COLO829 (cell line): ENCODE measurements at places on chromosomes 1 and 21.

DNA sequence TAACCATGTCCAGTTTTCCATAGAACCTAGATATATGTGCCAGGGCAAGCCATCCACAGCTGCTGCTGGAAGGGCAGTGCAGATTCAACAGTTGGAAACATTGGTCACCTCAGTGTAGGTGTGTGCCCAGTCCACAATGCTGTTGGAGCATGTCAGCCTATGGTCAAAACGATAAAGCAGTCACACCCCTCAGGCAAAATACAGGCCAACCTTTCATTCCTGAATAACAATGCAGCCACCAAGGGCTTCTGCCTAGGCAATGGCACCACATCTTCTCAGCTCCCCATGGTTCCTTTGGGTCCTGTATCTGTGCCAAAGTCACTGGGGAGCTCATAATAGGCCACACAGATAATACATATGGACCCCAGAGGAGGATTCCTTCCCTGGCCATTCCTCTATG, 15.1 kb upstream of the TBX19 start:
- DNase-seq: no peak

- DNase-seq: no peak
Measured at GRCh38 chr1:226578946-226579578, 30.5 kb downstream of the STUM start.

DNA sequence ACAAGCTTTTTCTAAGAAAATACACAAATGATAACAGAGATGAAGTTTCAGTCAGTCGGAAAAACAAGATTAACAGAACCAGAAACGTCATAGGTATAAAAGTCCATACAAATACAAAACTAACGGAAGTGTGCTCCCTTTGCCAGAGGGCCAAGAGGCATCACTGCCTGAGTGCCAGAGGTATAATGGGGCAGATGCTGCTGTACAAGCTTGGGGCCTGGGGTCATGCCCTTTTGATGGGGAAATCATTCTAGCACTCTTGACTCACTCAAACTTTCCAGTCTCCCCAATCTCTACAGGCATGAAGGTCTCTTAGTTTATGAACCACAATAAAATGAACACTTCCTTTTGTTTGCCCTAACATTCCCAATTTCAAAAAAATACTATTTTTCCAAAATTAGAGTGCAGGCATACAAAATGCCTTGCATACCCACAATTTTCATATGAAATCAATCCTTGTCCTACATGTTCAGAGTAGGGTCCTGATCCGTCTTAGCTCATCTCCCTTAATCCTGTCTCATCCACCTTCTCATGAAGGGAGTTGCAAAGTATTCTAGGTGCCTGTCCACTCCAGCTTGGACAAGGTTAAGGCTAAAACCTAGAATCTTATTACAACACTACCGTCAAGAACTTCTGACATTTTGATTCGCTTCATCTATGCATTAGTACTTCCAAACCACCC, 1.5 kb downstream of the RPL22 start:
- DNase-seq: no peak

DNA sequence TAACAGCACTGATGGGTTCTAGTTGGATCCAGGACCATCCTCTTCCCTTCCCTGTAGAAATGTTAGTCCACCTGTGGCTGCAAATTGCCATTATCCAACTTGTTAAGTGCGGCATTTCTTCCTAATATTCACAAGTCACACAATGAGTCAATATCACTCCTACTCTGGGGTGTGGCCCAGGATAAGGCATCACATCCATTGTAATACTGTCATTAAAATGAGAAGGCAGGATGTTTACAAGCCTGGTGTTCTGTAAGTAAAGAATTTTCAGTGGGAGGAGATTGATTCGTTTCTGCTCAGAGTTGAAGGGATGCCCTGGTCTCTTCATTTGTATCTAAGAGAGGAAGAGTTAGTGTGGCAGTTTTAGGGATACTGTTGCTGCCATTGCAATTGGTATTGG, 18.1 kb upstream of the ARHGAP29 start:
- no peak for DNase-seq

- no peak for DNase-seq
Measured at GRCh38 chr1:99648107-99648506, 2.2 kb downstream of the PALMD start.

DNA sequence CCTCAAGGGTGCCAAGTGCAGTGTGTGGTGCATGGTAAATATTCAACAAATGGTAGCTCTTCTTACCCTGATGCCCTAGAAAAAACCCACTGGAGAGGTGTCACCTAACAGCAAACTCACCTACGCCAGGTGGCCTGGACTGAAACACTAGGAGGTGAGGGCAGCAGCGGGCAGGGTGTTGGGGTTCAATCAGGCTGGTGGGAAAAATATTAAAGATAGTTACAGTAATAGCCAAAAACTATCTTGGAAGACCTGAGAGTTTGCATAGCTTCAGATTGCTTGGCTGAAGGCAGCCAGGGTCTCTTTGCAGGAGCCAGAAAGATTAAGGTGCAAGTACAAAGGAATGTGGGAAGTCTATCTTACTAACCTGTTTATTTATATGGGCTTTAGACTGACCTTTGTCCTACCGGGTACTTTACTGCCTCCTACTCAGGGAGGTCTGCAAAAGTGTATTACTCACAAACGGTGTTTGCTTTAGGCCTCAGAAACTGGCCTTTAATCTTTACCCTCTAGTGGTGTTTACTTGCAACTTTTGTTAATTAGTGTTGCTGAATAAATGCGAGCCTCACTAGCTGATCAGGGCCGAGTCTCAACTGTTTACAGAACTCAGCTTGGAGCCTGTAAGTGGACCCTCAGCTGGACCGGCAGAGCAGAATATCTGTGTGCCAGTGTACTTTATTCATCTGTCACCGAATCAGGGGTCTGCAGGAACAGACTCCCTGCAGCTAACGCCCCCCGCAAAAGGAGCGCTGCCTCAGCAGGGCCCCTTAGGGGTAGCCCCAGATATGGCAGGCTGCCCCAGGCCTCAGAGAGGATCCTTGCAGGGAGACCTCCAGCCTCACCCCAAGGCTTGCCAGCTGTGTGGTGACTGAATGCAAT, 63.9 kb downstream of the SYF2 start:
- DNase-seq: no peak

DNA sequence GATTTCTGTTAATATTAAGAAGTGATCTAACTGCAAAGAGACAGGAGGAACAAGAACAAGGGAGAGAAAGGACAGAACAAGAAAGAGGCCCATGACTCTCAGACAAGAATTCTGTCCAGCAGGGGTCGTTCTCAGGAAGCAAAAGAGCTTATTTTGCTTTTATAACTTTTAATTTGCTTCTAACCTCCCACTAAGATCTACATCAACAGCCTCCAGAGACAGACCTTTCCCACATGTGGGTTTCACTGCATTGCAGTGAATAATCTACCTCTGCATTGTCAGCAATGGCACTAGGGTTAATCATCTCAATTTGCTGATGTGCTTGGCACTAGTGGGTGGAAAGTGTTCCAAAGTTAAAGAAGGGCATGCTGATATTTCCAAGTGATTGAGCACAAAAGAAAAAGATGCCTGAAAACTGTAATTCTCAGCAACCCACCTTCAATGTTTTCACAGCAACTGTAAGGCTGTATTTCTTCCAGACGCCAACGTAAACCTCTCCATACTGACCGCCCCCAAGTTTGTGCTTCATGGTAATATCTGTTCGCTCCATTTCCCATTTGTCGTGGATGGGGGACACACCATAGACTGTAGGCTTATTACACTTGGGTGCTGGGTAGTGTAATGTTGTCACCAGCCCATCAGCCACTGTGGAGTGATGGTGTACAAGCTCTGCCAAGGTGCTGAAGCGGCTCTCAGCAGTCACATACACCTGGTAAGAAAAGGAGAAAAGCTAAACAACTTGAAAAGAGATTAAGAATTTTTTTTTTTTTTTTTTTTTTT, 39.5 kb downstream of the TOR3A start:
- peak; percentile 42 for DNase-seq

DNA sequence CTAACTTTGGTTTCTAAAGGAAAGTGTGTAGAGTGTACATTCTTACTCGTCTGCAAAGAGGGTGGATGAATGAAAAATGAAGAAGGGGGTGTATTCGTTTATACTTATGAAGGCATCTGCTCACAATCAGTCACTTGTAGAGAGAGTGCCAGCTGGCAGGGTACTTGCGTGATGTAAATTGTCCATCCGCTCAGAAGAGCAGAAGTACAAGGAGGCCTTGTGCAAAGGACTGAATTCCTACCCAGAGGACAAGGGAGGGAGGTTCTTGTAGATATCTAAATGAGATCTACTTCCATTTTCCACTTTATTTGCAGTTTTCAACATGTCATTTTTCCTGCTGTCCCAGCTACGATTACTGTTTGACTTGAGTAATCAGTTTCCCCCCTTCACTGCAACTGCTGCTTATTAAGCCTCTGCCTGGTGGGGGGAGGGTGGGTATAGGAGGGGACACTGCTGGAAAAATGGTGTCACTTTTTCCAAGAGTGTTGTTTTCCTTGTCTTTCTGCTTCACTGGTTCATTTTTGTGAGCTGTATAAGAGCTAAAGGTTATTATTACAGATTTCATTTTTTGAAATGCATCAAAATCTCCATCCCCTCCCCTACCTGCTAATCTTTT, 67.3 kb downstream of the LAMC1 start:
- peak; percentile 92 for DNase-seq

DNA sequence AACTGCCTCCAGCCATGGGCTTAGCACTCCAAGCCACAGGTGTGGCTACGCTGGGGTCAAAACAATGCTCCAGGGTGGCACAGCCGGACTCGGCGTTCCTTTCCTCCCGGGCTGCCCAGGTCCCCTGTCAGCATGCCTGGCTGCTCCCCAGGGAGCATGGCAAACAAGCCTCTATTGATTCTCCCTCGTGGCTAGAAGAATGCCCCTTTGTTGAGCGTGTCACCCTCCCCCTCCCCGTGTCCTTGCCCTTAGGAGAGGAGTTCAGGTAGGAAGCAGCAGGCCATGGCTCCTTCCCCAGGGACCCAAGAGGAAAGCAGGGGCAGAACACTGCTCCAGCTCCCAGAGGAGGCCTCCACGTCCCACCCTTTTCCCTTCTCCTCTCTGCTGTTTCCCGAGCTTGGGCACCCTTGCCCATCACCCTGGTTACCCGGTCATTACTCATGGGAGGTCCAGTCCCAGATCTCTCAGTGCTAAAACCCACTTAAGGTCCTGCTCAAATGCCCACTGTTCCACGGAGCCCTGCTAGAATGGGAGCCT, 57.4 kb upstream of the CITED4 start:
- DNase-seq: peak; percentile 97

GRCh38 chr1:36436821-36437220, 13.4 kb downstream of the OSCP1 start:
- DNase-seq: no peak

DNA sequence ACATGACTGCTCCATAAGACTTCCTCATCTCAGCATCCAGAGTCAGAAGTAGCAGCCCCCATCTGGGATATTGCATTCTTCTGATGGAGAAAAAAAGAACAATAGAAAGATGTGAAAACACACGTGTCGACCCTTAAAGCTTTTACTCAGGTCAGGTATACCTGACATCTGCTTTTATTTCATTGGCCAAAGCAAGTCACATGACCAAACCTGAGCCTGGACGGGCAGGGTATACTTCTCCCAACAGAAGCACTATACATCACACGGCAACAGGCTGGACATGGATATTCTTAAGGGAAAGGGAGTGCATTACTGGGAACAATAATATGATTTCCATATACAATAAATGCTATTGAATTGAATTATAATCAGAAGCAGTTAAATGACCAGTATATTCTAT, 243.3 kb downstream of the LMO4 start:
- no peak for DNase-seq

DNA sequence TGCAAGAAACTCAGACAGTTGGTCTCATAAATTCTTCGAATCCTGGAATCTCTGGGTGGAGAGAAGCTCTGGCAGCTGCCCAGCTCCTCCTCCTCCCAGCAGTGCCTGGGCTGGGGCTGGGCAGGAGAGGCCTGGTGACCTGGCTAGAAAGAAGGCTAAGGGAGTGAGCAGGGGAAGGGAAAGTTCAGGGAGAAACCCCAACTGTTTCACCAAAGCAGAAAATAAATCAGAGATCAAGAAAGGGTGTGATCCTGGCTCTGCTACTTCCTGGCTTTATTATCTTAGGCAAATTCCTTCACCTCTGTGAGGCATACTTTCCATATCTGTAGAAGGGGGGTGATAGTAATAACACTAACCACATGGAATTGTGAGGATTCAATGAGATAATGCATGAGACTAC, 8.8 kb upstream of the COL16A1 start:
- no peak for DNase-seq

DNA sequence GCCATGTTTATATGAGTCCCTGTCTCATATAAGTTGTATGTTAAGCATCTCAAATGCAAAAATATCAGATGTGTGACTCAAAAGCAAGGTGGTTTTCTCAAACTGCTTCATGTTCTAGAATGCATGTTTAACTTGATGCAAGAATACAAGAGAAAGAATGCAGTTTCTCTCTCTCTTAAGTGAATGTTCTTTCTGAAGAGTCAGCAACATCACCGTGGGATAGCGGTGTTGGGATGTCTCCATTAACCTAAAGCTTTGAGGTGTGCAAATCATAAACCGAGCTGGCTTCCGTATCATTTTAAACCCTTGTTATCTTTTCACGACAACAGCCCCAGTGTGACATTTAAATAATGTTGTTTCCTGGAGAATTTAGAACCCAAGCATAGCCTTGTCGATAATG, 48.4 kb upstream of the TARBP1 start:
- no peak for DNase-seq

DNA sequence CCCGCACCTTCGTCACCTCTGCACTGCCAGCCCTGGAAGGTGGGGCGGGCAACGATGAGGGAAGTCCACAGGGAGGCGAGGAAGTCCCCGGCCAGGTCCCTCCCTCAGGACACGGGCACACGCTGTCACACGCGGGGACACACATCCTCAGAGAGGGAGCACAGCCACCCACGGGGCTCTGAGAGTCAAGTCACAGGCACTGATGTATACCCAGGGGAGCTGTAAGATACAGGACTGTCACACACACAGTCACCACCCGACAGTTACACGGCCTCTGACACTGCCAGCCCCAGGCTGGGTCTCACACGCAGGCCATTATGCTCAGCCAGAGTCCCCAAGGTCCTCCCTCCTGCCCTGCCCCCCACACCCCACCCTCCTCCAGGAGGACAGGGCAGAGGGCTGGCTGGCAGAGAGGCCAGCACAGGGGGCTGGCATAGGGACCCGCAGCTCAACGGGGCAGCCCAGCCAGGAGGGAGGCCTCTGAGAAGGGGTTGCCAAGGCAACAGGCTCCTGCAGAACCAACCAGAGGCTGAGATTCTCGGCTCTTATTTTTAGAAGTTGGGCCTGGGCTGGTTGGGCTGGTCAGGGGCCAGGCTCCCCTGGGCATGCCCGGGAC, 17.7 kb upstream of the ADGRB2 start:
- no peak for DNase-seq
